ENCODE measurements at places on chromosomes 16 and 17. TPM values are rescaled to one million over a fixed set of nuclear protein-coding genes. Genes with fewer than 3 reads are reported as not detected.

Gene MLX
- 45.2 TPM for polyA plus RNA-seq

Gene GDPD3
- polyA plus RNA-seq: 24.2 TPM

Gene MYO15A
- 1.9 TPM for polyA plus RNA-seq

Gene TP53TG3D
- polyA plus RNA-seq: 0.02 TPM

Gene PLA2G15
- 13.1 TPM for polyA plus RNA-seq

Gene MRPL58
- 40.9 TPM for polyA plus RNA-seq

Gene CDRT15
- polyA plus RNA-seq: 0.09 TPM

Gene SPATA32
- polyA plus RNA-seq: 0.21 TPM

Gene GLP2R
- polyA plus RNA-seq: 0.09 TPM

Gene CTRB1
- 0.78 TPM for polyA plus RNA-seq

Gene ZG16
- 0.27 TPM for polyA plus RNA-seq

Gene TBC1D28
- not detected for polyA plus RNA-seq

Gene HP
- polyA plus RNA-seq: 16.9 TPM

Gene CDH5
- 12.0 TPM for polyA plus RNA-seq

Gene ZFP90
- 13.8 TPM for polyA plus RNA-seq

Gene AOC2
- polyA plus RNA-seq: 1.1 TPM

Gene SLC12A3
- polyA plus RNA-seq: 0.34 TPM

Gene ZNF319
- polyA plus RNA-seq: 6.9 TPM

Gene OTOA
- 1.3 TPM for polyA plus RNA-seq

Gene CCR7
- polyA plus RNA-seq: 102 TPM

Gene PLEKHG4
- polyA plus RNA-seq: 16.8 TPM

All from thymus (tissue), 14 donors.